Stimulated activated CD4-positive, alpha-beta T cell treated with anti-CD3 and anti-CD28 coated beads, Interleukin-15, amount 100 ng/mL, for 1 hour (primary cell): ENCODE measurements at places on chromosomes 2 and 18.
A peak's percentile ranks its signal among the peaks of the same experiment; 100 is the strongest.

- no peak for DNase-seq
Measured at GRCh38 chr2:79005216-79005615, 20.3 kb upstream of the REG3G start.

DNA sequence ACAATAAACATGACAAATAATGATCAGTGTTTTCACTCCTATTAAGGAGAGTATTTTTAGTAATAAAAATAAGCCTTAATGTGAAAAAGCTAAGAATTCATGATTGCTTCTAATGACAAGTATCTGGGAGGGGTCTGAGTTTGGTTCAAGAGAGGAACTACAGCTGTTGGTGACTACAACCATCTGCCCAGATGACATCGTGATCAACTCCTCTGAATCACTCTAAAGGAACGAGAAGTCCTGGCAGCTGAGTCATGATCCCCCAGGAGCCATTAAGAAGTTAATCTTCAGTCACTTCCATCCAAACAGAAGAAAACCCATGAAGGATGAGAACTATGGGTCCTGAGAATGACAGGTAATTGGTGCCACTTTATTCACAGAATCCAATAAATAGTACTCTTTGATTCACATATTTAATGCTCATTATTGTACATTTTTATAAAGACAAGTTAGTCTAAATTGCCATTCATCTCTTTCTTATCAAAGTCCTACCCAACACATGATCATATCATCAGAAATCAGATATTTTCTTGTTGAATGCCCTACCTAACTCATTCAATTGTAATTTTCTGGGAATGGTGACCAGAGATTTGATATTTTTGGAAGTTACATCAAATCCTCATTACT lies 6.8 kb downstream of the TFPI start:
- DNase-seq = no peak

DNA sequence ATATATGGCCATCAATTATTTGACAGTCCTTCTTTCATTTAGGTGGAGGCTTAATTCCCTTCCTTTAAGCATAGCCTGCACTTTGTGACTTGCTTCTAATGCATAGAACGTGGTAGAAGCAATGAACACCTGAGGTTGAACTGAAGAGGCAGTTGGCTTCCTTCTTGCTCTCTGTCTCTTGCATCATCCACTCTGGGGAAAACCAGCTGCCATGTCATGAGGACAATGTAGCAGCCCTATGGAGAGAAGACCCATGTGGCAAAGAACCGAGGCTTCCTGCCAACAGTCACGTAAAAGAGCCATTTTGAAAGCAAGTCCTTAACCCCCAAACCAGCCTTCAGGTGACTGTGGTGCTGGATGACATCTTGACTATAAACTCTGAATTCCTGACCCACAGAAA lies 46.8 kb downstream of the ATOH8 start:
- DNase-seq = no peak

GRCh38 chr2:221677688-221678087 lies 105.6 kb upstream of the EPHA4 start:
- DNase-seq = no peak

DNA sequence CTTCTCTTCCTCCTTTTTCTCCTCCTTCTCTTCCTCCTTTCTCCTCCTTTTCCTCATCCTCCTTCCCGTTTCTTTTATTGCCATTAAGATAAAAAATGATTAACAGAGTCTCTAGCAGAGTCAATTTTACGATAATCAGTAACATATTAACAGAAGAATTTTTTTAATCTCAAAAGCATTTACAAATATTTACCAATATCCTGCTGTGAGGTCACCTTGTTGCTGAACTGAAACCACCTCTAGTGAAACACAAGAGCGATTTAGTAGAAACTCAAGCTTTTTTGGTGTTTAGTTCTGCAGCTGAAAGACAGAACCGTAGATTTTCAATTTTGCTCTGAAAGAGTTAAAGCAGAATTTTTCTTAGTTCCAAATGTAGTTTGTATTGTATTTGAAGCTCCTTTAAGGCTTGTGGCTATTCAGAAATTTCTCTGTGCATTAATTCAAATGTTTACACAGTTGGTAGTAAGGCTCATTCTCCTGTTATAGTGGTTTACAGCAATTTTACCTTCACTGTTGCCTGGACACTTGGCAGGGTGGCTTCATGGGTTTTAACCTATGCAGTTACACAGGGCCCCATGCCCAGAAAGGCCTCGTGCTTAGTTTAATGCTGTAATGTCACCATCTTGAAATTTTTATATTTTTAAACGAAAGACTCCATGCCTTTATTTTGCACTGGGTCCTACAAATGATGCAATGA lies 1106.6 kb upstream of the FAM98A start:
- DNase-seq = no peak

GRCh38 chr2:99504844-99505584 lies 15.2 kb upstream of the REV1 start:
- DNase-seq = no peak

DNA sequence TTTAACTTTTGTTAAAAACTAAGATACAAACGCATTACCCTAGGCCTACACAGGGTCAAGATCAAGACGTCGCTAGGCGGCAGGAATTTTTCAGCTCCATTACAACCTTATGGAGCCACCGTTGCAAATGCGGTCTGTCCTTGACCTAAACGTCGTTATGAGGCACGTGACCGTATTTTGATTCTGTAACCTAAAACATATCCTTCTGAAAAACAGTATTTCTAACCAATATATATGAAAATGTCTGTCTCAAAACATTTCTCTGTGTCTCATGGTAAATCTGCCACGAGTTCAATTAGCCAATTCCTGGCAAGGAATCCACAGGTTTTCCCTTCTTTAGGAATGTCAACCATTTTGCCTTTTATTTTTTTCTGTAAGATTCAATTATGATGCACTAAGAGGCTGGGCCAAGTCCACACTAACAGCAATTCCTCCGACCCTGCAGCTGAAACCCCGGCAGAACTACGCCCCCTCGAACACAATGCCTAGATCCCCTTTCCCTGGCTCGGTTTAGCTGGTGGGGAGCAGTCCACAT lies 1.7 kb downstream of the RTN4 start:
- DNase-seq = no peak

- DNase-seq = no peak
Measured at GRCh38 chr18:29711932-29712331, 1330.6 kb downstream of the DSC3 start.

DNA sequence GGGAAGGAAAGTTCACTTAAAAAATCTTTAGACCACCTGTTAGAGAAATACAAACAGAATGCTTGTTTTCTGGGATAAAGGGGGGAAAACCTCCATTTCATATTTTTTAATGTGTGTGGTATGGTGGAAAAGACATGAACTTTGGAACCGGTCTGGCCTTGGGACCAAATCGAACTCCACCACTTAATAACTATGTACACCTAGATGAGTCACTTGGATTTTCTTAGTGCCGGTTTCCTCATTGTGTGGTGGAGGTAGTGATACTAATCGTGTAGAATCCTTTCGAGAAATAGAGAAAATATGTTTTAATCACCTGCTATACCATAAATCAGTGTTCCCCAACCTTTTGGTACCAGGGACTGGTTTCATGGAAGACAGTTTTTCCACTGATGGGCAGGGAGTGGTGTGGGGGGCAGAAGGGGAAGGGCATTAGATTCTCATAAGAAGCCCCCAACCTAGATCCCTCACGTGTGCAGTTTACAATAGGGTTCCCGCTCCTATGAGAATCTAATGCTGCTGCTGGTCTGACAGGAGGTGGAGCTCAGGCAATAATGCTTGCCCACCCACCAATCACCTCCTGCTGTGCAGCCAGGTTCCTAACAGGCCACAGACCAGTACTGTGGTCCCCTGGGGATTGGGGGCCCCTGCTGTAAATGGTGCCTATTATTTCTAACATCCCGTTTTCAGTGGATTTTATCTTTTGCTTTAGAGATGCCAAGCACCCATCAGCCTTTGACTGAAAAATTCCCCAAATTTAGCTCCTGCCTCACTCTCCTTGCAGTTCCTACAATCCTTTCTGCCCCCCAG lies 308.8 kb downstream of the PRKCE start:
- no peak for DNase-seq

DNA sequence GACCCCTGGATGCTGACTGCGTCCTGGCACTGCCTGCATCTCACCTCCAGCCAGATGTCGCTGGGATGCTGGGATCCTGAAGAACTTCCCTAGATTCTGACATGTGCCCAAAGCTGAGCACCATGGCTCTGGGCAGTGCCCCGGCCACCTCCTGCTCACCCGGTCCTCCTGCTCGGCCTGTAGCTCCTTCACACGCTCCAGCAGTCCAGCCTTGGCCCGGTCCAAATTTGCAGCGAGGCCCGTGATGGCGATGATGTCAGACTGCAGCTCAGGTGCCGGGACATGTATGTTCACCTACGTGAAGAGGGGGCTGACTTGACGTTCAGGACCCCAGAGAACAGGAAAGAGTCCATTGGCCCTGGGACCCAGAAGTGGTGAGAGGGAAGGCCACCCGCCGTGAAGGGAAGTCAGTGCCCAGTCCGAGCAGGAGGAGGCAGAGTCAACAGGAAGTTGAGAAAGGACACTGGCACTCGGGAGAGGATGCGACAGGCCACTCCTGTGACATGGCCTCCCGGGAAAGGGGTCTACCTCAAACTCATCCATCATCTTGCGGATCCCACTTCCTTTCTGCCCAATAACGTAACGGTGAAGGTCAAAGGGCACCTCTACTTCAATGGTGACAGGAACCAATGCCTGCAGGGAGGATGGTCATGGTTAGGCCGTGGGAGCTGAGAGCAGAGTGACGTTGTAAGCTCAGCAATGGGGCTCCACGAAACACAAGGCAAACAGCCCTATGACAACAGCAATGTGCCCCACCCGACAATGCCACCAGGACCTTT lies 46.7 kb downstream of the ANO7 start:
- no peak for DNase-seq

DNA sequence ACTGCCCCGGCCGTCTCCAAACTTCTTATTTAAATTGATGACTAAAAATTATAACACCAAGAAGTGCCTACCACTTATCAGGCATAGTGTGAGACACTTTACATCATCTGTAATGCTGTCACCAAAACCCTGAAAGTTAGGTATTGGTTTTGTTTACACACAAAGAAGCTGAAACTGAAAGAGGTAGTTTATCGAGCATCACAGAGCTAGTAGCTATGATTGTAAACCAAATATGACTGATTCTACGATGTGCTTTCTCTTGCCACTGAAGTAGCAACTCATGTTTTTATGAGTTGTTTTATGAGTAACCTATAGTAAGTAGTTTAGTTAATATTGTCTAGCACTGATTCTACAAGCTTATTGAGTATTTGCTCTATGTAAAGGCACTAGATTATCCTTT lies 31.5 kb downstream of the DYNC1I2 start:
- no peak for DNase-seq

DNA sequence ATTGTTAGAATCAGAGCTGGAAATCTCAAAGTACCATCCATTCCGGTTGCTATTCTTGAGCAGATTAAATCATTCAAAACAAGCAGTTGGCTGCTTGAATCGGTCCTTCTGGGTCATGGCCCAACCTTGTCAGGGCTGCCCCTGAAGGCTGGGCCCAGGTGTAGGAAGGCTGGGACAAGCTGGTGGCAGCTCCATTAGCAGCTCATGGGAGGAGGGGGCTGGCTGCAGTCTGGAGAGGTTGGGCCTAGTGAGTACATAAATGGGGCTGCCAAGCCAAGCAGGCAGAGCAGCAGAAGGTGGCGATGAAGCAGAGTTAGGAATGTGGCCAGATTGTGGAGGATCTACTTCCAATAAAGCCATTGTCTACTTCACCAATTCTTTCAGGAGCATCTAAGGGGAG lies 81.4 kb downstream of the ADCYAP1 start:
- DNase-seq = no peak

DNA sequence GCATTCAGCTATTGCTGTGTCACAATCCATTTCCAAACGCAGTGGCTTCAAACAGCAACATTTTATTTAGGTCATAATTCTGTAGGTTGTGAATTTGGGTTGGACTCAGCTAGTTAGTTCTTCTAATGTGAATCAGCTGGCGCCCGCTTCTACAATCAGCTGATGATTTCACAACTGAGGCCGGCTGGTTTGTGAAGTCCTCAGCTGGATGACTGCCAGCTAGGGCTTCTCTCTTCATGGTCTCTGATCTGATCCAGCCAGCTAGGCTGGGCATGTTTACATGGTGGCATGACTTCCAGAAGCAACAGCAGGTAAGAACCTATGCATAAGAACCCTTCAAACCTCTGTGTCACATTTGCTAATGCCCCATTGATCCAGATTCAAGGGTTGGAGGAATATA lies 172.0 kb downstream of the SLC4A10 start:
- no peak for DNase-seq

GRCh38 chr2:151922845-151923666 lies 94.8 kb upstream of the ARL5A start:
- DNase-seq = no peak

DNA sequence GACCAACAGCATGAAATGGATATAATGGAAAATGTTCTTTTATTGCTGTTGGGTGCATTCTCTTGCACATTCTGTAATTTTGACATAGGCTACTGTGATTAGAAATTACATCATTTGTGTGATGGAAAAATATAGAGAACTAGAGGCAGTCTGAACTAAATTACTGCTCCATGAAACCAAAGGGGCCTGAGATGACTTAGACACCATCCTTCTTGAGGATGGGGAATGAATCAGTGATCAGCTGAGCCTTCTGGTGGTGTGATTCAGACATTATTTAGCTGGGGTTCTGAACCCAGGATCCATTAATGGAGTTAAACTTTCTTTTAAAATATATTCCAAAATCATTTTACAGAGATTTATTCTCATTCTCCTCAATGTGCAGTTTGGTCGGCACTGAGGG lies 135.8 kb downstream of the LDLRAD4 start:
- DNase-seq = no peak

DNA sequence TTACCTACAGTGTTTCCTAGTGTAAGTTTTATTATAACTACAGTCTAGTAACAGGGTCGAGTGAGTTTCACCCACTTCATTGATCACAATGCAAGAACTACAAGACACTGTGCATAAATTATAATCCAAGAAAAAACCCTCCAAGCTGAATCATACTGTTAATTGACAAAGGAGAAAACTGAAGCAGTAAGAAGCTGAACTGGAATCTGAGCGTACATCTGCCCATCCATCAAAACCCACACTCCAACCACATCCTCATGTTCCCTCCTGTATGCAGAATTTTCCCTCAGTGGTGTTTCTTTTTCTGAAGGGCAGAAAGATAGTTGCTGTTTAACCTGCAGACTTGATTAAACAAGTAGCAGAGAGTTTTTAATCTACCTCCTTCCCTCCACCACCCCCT lies 49.5 kb upstream of the KIDINS220 start:
- DNase-seq = no peak

- no peak for DNase-seq
Measured at GRCh38 chr2:36456227-36457175, 100.9 kb downstream of the CRIM1 start.

GRCh38 chr2:84905181-84906107 lies at the start of gene TMSB10:
Gene TMSB10 (plus strand): TSS chr2:84905656.
- peak; percentile 87 for DNase-seq
